ENCODE measurements at places on chromosomes 6 and 20.

DNA sequence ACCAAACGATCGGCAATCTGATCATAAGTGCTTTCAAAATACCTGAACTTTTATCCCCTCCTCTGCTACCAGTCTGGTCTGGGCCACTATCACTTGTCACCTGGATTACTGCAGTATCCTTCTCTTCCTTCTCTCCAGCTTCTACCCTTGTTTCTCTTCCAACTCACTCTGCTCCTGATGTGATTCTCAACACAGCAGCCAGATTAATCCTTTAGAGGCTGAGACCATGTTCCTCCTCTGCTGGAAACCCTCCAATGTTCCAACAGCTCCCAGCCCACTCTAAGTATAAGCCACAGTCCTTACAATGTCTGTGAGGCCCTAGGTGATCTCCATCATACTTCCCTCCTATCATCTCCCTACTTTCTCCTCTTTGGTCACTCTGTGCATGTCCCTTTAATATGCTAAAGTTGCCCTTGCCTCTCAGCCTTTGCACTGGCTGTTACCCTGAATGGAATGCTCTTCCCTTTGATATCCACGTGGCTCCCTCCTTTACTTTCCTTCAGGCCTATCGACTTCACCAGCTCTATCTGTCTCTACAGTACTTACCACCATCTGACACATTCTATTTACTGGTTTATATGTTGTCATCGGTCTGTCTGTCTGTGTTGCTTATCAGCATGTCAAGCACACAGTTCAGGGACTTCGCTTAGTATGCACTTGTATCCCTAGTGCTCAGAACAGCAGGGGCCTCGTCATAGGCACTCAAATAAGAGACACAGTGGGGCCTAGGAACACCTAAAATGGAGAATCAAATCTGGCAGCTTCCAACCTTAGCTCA, 35.0 kb upstream of the RNF24 start:
- no peak for DNase-seq

- no peak for DNase-seq
These were observed 114.2 kb upstream of the LY86 start for GRCh38 chr6:6474170-6474920.

DNA sequence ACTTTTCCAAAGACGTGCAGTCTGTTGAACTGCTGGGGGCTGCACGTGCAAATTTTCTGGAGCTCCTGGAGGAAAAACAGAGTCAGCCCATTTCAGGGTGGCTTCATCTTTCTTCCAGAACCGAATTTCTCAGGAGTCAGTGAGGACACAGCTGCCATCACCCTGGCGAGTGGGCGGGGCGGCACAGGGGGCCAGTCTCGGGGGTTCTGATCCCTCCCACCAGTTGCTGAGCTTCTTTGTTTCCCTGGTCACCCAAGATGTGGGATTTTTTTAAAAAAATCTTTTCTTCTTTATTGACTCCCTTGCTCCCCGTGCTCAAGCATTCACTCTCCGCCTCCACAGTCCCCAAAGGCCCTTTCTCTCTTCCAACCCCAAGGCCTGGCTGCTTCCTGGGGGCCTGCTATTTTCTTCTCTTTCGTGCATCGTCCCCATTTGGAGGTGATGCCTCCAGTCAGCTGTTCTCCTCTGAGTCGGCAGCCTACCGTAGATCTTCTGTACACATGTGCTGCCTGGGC, 8.9 kb downstream of the C6orf118 start:
- DNase-seq, result no peak

DNA sequence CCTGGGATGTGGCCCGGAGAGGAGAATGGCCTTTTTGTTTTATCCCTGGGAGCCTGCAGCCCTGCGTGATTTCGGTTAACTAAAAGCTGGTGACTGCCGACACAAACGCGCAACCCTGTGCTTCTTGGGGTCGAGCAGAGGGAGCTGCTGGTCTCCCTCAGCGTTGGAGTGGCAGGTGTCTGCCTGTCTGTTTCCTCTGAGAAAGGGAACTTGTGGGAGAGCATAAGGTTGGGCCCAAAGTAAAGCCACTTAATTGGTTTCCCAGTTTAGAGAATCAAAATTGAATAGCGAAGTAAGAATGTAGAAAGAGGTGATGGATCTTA, 500 bp downstream of the LTV1 start:
- DNase-seq, result no peak

All from SHP77 (cell line).